Activated T-helper 1 cell treated with Interleukin-2 at 50 U/mL for 16 hours (primary cell): ENCODE measurements at places on chromosomes 1 and 21.

GRCh38 chr21:35603494-35603893 lies 456.8 kb downstream of the SETD4 start:
- no peak for DNase-seq

GRCh38 chr1:215256936-215257679 lies 174.6 kb downstream of the KCNK2 start:
- DNase-seq, result no peak

- DNase-seq, result no peak
Measured at GRCh38 chr1:3146458-3146857, 77.5 kb downstream of the PRDM16 start.

DNA sequence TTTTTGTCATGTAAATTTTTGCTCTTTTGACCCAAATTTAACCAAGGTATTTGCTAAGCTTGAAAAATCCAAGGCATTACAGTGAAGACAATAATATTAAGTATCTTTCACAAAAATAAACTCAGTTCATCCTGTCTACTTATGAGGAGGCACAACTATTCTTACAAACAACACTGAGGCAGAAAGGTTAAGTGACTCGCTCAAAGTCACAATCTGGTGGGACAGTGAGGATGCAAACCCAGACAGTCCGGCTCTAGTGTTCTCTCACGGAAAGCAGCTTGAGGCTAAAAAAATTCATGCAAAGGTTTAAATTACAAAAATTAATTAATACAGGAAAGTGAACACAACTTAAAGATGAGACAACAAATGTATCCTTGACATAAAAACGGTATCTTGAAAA lies 125.3 kb downstream of the SIPA1L2 start:
- no peak for DNase-seq

- DNase-seq, result no peak
Measured at GRCh38 chr1:26269198-26269550, 10.7 kb upstream of the SH3BGRL3 start.

GRCh38 chr21:31660259-31660565 lies 719 bp downstream of the SOD1 start:
- no peak for DNase-seq

DNA sequence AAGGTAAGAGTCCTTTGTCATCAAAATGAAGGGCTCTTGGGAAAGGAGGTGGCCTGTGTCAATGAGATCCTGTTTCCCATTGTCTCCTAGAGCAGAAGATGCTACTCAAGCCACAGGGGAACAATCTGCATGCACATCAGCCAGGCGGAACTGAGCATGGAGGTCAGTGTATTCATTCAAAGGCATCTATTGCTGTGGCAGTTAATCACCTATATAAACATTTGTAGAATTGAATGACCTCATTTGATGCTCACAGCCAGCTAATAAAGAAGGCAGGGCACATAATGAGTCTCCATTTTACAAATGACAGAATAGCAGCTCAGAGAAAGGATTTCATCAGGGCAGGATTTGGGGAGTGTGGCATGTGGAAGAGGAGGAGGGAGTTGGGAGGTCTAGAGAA lies 5.7 kb upstream of the FYB2 start:
- no peak for DNase-seq

GRCh38 chr1:28927648-28928313 lies 13.4 kb downstream of the EPB41 start:
- no peak for DNase-seq

DNA sequence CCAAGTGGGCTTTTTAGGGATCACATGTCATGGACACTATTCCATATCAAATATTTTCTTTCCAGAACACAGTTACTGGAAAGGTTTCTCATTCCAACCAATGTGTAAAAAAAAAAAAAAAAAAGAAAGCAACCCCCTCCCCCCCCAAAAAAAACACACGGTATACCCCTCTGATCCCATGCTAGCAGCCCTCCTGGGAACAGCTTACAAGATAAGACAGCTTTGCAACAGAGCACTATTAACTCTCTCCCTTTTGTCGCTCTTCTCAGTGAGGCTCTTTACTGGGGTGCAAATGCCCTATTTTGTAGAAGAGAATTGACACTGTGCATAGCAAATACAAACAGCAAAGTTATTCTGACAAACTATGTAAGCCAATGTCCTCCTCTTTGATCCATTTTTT lies 161.2 kb downstream of the NTMT2 start:
- DNase-seq, result no peak

DNA sequence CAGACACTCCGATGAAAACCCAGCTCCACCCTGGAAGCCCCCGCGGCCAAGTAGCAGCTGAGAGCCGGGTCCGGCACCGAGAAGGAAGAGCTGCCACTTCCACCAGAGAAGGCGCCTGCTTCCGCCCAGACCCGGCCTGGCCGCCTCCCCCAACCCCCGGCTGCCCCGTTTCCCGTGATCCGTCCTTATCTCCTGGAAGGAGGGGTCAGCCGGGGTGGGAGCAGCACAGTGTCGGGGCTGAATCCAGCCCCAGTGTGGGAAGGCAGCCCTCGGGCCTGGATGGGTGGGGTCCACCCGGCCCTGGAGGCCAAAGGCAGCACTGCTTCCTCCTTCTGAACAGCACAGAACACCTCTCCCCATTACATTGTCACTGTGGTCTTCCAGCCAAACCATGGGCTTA lies 69.4 kb downstream of the MEGF6 start:
- no peak for DNase-seq

- no peak for DNase-seq
Measured at GRCh38 chr1:235920596-235921375, 54.1 kb upstream of the LYST start.

DNA sequence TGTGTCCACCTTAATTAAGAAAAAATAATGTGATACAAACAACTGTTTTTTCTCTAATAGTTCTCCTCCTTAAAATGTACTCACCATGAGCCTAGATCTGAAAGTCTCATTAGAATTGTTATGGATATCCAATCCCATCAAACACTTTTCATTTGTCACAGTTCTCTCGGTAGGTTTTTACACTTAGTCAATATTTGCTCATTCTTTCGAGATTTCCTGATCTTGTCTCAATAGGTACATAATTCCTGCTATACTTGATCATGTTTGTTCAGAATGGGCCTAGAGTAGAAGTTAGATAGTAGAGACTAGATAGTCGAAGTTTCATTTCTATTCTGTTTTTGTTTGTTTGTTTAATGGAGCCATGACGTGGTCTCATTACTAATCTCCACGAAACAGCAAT lies 2005.7 kb downstream of the NCAM2 start:
- DNase-seq, result no peak

- DNase-seq, result peak; percentile 37
Measured at GRCh38 chr1:40774266-40774998, 9.2 kb upstream of the KCNQ4 start.

GRCh38 chr1:98306517-98307089 lies 354.9 kb upstream of the SNX7 start:
- no peak for DNase-seq

GRCh38 chr1:155008015-155008941 lies 5.7 kb downstream of the ZBTB7B start:
- DNase-seq, result no peak

DNA sequence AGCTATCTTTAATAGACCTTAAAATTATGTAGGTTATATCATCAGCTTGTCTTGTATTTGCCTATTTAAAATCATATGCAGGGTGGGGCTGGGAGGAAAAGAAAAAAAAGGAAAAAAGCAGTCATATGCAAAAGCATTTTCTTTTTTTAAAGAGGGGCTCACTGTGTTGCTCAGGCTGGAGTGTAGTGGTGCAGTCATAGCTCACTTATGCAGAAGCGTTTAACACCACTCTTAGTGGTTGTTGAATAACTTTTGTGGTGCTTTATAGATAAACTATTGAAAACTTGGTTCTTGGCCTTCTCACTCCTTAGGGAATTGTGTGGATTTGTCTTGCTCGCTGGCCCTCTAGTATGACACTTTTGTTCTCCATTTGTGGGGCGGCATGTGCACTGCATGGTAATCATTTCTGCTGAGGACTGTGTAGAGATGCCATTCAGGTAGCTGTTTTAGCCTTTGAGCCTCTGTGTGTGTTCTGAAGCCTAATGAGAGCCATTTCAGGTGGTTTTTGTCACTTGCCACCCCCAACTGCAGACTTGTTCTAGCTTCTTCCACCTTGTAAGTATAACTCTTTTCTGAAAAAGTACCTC lies 77.8 kb downstream of the KIF1B start:
- no peak for DNase-seq

GRCh38 chr21:45280178-45280821 lies 7.4 kb downstream of the POFUT2 start:
- DNase-seq, result no peak

- DNase-seq, result no peak
Measured at GRCh38 chr1:233033361-233033760, 83.0 kb downstream of the NTPCR start.

DNA sequence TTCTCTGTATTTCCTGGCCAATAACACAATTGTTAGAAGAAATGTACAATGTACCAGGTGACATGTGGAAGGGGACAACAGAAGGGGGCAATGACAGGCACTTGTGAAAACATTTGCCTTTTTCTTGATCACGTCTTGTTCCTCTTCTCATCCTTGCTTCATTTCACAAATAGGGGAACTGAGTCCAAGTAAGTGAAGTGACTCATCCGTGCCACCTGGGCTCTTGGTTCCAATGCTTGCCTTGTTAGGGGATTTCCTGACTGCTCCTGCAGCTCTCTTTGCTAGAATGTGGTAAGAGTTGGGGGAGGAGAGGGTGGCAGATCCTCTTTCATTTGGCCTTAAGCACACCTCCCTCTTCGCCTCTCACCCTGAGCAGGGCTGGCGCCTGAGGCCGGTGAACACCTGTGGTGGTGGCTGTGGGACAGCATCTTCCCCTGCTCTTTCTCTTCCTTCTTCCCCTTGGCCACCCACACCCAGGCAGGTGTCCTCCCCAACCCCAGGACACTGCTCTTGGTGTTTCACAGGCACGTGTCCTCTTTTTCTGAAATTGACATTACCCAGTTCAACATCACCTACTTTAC lies 2.2 kb upstream of the RHEX start:
- DNase-seq, result no peak

- no peak for DNase-seq
Measured at GRCh38 chr1:175734642-175735041, 8.8 kb downstream of the TNR start.

- DNase-seq, result no peak
Measured at GRCh38 chr1:55735106-55735505, 519.9 kb upstream of the USP24 start.

DNA sequence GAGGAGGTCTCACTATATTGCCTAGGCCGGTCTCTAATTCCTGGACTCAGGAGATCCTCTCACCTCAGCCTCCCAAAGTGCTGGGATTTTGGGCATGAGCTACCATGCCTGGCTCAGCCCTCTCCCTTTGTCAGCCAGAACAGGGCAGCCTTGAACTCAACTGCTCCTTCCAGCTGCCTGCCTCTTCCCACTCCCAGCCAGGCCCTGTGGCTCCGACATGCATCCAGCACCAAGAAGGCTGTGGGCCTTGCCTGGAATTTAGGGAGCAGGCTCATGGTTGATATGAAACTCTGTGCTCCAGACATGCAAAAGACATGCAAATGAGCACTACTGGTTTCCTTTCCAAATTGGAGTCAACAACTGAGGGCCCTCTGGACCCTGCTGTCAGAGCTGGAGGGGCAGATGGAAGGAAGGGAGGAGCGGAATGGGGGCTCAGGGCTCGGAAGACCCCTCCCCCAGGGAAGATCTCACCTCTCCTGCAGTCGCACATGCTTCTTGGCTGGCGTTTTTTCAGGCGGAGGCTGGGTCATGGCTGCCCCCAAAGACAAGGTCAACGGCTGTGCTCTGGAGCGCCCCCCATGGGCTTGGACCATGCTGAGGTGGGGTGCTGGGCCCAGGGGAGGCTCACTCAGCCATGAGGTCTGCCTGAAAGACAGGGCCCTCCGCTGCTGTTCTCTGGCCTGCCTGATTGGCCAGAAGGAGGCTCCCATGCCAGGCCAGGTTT lies 1.4 kb downstream of the PTPN7 start:
- DNase-seq, result no peak

- no peak for DNase-seq
Measured at GRCh38 chr1:244092293-244092963, 41.3 kb downstream of the ZBTB18 start.

DNA sequence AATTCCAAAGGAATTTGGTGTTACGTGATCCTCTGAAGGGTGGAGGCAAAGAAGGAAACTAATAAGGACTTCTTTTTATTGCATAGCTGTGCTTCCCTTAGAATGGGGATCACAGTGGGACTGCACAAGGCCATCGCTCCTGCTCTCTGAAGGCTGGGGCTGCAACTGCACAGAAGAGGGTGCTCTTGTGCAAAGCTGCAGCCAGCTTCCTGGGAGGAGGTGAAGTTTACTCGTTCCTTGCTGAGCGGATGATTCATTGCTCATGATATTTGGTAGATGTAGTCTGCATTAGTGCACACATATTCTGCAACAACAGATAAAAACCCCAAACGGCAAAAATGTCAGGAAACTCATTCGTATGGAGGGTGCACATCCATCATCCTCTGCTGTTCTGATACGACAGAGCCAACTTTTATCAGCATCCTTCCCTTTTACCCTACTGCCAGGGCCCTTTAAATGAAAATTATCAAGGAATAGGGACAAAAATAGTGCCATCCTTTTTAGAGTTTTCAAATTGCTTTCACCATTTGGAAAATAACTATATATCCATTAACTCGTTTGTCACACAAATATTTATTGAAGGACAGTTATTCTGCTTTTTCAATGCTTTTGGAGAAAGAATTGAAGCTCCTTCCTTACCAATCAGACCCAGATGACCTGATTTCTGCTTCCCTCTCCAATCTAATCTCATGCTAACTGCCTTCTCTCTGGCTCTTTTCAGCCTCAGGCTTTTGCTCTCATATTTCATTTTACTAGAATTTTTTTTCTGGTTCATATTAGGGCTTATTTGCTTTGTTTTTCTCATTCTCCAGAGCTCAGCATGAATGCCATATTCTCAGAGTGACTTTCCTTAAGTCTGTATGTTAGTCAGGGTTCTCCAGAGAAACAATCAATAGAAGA lies 263.6 kb downstream of the DUSP10 start:
- peak; percentile 35 for DNase-seq

DNA sequence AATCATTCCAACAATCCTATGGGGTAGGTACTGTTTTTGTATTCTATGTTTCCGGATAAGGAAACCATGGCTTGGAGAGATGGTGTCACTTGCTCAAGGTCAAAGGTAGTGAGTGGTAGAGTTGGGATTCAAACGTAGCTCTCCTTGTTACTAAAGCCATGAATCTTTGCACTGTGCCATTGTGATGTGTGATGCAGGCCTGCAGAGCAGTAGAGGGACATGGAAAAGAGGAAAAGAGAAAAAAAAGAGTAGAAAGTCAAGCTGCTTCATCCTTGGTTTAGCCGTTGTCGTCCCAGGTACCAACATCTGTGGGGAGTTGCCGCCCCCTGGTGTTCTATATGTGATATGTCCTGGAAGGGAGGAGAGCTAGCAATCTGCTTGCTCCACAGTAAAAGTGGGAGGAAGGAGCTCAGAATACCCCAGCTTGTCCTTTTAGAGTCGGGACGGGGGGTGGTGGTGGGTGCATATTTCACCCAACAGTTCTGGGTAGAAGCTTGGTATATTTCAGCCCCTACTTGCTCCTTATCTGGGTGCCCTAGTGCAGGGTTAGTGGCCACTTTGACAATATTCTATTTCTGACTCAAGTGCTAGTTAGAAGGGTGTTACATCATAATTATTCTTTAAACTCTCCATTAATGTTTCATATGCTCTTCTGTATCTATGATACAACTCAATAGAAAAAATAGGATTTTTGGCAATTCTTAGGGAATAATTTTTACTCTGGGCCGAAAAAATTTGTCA lies 98.4 kb downstream of the EBNA1BP2 start:
- DNase-seq, result peak; percentile 55
